ENCODE measurements at places on chromosomes 12 and 14. TPM values are rescaled to one million over a fixed set of nuclear protein-coding genes. Genes with fewer than 3 reads are reported as not detected.

DNA sequence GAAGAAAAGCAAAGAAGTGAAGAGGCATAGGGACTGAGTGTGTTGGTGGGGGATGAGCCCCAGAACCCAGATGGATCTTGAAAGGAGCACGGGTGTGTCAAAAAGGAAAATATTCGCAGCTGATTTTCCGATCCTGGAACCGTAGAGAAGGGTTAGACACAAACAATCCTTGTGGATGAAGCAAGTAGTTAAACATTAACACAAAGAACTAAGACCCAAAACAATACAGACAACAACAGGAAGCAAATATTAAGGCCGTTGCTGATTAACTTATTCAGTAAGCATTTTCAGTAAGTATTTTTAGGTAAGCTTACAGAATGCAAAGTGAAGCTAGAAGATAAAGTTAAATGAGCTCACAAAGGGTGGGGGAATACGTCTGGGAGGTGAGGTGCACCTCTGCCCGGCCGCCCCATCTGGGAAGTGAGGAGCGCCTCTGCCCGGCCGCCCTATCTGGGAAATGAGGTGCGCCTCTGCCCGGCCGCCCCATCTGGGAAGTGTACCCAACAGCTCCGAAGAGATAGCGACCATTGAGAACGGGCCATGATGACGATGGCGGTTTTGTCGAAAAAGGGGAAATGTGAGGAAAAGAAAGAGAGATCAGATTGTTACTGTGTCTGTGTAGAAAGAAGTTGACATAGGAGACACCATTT is 62.8 kb upstream of the PRB2 start:
- DNase-seq = no peak

DNA sequence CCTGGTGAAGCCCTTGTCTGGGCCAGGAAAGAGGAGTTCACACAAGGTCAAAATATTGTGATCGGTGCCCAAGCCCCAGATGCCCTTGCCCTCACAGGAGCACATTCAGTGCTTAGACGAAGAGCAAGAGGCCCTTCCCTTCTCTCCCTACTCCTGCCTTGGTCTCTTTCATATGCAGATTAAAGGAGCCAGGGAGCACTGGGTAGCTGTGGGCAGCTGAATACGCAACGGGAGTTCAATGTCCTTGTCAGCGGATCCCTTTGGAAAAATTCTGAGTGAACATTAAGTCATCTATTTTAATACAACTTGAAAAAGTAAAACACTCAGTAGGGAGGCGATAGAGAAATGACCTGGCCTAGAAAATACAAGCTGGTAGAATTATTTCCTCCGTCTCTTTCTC is 1489.4 kb downstream of the AACS start:
- no peak for DNase-seq

- no peak for DNase-seq
Observed at GRCh38 chr14:104392001-104392395, 187.6 kb upstream of the C14orf180 start.

DNA sequence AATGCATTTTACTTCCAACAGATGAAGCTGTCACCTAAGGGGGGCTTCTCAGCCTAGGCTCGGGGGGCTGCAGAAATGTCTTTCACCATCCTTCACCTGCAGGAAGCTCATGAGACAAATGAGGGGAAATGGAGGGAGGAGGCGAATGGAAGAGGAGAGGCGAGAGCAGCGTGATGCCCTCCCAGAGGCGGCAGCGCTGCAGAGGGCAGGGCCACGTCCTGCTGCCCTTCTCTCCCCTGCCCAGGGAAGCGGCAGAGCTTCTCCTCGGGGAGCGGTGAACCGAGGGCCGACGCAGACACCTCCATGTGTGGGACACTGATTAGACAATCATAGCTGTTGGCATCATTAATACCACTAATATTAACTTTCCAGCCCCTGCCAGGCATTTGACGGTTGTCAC is 78.3 kb downstream of the SERPINA3 start:
- DNase-seq = no peak

Gene KRT78
- total RNA-seq = not detected

Gene SMCO2
- 0.93 TPM for total RNA-seq

Gene TAS2R50
- total RNA-seq = 2.0 TPM

Gene DHRS7
- total RNA-seq = 61.6 TPM

Gene KANSL2
- total RNA-seq = 67.2 TPM

Data from Caco-2 (cell line).